ENCODE measurements at places on chromosomes 6 and 20.

DNA sequence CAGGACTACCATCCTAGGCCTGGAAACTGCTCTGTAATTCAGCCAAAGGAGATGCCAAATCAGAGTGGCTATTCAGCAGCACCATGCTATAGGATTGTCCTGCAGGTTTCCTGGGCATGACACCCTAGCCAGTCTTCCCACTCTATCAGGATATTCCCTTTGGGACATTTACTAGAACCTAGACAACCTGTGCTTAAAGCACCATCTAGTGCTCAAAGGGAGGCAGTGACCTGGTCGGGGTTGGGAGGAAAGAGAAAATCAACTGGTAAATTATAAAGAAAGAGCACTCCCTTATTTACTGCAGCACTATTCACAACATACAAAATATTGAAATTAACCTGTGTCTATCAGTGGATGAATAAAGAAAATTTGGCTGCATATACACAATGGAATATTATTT, 67.2 kb upstream of the SMLR1 start:
- no peak for DNase-seq

GRCh38 chr6:45195137-45195536, 133.0 kb upstream of the RUNX2 start:
- no peak for DNase-seq

- DNase-seq, result no peak
Measured at GRCh38 chr20:1462001-1462400, 4.6 kb downstream of the NSFL1C start.

DNA sequence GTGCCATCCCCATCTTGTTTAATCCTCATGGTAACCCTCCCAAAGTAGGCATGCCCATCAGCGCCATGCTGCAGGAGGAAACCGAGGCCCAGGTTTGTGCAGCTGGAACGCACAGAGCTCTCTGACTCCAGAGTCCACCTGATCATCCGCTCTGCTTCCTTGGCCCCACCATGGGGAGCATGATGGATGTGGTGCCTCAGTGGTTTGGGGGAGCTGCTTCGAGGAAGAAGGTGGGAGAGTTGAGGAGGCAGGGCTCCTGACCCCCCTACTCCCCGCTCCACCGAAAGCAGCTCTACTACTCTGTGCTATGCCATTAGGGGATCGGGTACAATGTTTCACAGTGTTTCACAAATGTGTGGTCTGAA, 52.2 kb downstream of the TGM2 start:
- no peak for DNase-seq

DNA sequence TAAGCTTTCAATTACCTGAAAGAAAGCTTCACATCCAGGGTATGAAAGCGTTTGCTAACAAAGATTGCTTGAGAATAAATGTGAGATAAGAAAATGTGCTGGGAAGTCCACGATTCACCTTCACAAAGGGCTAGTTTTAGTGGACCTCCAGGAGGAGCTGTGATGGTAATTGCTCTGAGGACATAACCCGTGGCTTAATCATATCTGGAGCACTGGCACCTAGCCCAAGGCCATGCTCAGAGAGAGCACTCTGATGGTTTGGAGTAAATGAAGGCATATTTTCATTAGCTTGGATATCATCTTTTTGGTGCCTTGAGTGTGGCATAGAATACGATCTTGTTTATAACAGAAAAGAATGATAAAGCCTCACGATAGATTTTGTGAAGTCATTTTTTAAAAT, 46.9 kb upstream of the BACH2 start:
- no peak for DNase-seq

DNA sequence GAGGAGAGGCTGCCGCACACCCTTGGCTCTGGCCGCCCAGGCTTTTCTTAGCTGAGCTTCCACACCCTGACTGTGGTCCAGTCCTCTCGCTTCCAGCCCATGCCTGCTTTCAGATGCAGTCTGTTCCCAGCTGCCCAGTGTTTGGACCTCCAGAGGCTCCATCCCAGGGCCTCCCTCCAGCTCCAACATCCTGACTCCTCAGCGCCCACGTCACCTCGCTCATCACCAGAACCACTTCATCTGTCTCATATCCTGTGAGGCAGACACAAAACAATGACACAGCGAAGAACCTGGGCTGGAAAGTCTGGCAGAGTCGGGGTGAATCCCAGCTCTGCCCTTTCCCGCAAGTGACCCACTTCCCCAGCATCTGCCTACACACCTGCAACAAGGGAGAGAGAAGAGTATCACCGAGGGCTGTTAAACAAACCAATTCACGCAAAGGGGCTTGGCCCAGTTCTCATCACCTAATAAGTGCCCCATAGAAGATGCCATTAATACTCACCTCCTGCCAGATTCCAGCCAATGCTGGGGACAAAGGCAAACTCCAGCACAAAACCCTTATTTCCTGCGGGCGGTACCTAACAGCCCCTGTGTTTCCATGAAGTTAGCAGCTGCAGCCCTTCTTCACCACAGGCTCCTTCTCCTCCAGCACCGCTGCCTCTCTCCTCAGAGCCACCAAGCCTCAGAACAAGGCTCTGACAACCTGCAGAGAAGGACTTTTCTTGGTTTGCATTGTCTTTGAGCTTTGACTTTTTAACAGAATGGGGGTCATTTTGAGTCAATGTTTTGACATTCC, 133.4 kb upstream of the CDH4 start:
- DNase-seq, result no peak

DNA sequence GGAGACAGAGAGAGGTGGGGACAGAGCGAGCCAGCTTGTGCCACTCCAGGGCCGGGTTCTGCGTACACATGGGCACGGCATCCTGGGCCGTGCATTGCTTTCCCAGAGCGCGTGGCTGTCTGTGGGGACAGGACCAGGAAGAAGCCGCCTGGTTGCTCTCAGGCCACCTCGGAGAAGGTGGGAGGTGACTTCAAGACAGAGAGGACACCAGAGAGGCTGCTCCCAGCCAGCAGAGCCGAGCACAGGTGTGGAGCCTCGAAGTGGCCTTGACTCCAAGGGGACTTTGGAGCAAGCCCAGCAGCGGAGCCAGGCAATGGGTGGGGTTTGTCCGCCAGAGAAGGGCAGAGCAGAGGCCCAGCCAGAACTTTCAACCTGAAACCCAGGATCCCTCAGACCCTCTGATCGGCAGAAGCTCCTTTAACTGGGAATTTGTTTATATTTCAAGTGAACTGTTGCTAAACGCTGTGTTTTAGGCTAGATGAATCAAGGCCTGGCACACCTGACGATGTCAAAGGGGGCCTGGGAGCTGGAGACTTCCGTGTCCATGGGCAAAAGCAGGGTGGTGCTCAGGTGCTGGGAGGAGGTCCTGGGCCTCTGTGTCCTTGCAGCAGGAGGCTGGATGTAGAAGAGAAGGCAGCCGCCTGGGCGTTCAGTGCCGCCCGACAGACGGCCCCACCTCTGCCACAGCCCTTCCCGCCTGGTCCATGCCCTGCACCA, 262.1 kb downstream of the DLL1 start:
- no peak for DNase-seq

- DNase-seq, result peak; percentile 3
Measured at GRCh38 chr6:139533573-139534471, 159.4 kb upstream of the CITED2 start.

DNA sequence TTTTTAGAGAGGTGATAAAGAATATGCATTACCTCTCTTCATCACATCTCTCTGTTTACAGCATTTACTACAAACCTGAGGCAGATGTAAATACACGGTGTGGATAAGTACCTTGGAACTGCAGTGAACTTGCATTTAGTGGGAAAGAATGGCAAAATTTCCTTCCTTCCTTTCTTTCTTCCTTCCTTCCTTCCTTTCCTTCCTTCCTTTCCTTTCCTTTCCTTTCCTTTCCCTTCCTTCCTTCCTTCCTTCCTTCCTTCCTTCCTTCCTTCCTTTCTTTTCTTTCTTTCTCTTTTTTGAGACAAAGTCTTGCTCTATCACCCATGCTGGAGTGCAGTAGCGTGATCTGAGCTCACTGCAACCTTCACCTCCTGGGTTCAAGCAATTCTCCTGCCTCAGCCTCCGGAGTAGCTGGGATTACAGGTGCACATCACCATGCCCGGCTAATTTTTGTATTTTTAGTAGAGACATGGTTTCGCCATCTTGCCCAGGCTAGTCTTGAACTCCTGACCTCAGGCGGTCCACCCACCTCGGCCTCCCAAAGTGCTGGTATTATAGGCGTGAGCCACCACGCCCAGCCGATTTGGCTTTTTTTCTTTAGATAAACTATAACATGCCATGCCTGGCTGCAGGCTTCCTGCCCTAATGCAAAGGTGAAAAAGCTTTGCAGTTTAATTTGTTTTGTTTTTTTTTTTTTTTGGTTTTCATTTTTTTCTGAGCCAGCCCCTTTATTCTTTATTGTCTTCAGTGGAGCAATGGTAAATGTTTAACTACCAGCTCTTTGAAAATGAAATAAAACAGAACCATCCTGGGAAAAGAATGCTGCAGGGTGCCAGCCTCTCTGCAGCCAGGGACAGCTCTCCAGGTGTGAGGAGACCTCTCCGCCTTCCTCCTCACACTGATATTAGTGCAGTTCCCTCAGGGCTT, 64.2 kb upstream of the NEDD9 start:
- no peak for DNase-seq

- DNase-seq, result no peak
Measured at GRCh38 chr20:38179846-38180245, 14.8 kb upstream of the TGM2 start.

DNA sequence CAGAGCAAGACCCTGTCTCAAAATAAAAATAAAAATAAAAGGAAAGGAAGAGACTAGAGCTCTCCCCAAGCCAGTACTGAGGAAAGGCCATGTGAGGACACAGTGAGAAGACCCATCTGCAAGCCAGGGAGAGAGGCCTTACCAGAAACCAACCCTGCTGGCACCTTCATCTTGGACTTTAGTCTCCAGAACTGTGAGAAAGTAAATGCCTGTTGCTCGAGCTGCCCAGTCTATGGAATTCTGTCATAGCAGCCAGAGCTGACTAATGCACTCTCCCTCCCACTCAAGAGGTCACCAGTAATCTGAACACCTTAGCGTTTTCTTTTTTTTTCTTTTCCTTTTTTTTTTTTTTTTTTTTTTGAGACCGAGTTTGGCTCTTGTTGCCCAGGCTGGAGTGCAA, 7.3 kb upstream of the PRPH2 start:
- no peak for DNase-seq

DNA sequence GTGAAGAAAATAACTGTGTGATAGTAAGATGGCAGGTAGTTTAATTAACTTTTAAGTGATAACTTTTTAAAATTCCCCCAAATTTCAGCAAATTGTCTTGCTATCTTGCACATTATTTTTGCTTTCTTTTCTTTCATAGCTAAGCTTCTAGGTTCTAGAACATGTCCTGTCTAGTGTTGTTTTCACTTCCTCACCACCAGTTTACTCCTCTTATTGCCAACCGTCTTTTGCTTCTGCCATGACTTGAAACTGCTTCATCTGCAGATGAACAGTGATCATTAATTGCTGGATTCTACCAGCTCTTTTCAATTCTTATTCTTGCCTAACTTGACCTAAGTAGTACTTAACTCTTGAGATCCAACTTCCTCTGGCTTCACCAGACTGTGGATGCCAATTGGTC, 137.8 kb downstream of the CENPW start:
- no peak for DNase-seq

DNA sequence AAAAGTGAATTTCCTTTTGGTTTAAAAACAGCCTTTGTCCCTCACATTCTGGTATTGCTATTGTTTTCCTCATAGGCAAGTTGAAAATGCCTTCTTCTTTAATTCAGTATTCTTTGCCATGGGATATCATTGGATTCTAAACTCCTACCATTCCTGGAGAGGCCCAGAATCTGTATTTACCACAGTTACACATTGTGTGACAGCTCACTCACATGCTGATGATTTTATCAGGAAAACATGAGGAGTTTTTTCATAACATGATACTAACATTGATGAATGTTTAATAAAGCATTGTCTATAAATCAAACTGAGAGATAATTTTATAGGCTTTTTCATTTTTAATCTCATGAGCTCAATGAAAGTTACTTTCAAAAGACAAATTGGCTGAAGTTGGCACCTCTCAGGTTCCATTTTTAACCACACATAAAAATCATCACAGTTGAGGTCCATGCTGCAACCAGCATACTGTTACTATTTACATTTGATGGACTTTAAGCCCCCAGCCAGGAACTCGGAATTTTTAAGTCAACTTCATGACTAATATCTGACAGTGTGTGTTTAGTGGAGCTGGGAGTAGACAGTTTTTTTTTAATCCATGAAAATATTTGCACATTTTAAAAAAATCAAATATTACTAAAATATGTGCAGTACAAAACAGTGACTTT, 82.8 kb downstream of the FAM83B start:
- DNase-seq, result no peak

DNA sequence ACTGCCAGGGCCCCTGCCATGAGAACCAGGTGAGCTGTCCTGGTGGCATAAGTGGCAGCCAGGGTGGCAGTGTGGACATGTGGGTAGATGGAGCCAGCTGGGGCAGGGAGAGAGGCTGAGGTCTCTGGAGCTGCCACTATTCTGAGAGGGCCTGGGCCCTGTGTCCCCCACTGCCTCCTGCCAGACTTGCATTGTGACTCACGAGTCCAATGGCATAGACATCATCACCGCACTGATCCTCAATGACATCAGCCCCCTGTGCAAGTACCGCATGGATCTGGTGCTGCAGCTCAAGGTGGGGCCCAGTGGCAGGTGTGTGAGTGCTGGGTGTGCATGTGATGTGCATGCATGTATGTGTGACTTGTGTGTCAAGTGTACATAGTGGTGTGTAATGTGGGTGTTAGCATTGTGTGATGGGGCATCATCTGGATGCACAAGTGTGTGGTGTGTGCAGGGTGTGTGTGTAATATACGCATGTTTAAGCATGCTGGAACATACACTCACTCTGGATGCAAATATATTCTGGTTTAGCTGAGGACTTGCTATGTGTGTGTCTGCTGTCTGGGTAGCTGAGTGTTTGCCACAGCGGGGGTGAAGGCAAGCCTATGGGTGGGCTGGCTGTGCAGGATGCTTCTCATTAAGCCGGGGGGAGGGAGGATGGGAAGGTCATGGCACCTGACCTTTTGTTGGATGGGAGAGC, 25.1 kb downstream of the UQCC2 start:
- DNase-seq, result no peak

DNA sequence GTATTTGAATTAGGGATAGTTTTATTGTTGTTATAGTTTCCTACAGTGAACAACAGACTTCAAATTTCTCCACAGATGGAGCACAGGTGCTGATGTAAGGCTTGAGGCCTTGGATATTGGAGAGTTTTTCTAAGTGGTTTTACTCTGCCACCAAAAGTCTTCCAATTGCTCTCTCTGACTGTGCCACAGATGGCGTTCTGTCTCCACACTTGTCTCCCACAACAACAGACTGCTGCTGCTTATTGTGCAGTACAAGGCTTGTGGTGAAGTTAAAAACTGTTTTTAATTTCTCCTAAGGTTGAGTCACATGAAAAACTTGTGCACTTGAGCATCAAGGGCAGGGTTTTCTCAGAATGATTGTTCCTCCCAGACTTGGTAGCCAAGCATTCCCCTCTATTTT, 460.9 kb upstream of the KHDRBS2 start:
- no peak for DNase-seq

All from activated effector memory CD4-positive, alpha-beta T cell treated with Interleukin-2 at 50 U/mL for 16 hours (primary cell).